H1 (cell line): ENCODE measurements at places on chromosomes 3 and 15. TPM values are rescaled to one million over a fixed set of nuclear protein-coding genes. Genes with fewer than 3 reads are reported as not detected.
A peak's percentile ranks its signal among the peaks of the same experiment; 100 is the strongest.

- no peaks in the 10 kb centered on the region for H3K4me1 ChIP-seq
- H3K27ac ChIP-seq = no peak overlapping the region
- H3K36me3 ChIP-seq = no peaks in the 10 kb centered on the region
- no peaks in the 10 kb centered on the region for H3K27me3 ChIP-seq
Measured at GRCh38 chr3:53134631-53135232, 4.5 kb upstream of the RFT1 start.

The CYP8B1 gene
- not detected in 2 replicates for total RNA-seq

DNA sequence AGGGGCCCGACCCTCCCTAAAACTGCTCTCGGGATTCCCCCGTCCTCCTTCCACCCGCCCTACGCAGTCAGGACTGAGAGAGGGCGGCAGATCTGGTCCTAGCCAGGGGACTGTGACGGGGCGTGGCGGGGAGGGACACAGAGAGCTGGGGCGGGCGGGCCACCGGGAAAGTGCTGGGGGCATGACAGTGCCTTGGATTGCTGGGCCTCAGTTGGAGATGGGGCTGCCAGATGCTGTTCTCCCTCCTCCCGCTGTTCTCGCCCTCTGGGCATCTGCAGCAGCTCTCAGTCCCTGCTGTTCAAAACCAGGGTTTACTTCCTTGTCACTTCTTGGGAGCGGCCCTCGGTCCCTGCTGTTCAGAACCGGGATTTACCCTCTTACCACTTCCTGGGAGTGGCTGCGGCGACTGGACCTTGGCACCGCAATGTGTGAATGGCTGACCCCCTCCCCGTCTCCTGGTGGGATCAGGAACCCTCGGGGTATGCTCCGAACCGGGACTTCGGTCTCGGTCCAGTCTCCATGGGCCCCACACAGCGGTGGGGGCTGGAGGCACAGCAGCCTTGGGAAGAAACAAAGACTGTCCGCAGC, 1.8 kb upstream of the RPP25 start:
- H3K27me3 ChIP-seq = peaks cover 33% of the 10 kb centered on the region
- DNase-seq = no peak
- H3K36me3 ChIP-seq = no peaks in the 10 kb centered on the region
- H3K4me1 ChIP-seq = peaks cover 22% of the 10 kb centered on the region

DNA sequence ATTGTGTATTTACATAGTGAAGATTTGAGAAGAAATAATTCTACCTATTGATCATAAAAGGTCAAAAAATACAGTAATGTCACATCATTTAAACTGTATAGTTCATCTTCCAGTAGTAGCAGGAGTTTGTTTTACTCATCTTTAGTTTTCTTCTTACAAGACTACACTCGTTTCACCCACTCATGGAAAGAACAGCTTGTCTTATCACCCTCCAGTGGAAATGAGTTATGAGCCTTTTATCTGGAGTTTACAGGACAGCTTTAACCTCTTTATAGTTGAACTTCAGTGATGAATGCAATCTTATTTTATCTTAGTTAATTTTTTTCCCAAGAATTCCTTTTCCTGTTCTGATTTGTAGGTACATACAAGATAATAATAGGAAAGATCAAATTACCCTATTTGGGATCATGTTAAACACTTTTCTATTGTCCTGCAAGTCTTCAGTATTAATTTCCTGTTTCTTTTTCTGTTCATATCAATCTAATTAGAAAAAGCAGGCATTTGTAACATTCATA, 36.8 kb downstream of the RBMS3 start:
- H3K36me3 ChIP-seq = no peaks in the 10 kb centered on the region
- no peak overlapping the region for H3K4me3 ChIP-seq
- H3K27ac ChIP-seq = no peak overlapping the region
- DNase-seq = no peak
- H3K27me3 ChIP-seq = no peaks in the 10 kb centered on the region
- no peaks in the 10 kb centered on the region for H3K4me1 ChIP-seq

DNA sequence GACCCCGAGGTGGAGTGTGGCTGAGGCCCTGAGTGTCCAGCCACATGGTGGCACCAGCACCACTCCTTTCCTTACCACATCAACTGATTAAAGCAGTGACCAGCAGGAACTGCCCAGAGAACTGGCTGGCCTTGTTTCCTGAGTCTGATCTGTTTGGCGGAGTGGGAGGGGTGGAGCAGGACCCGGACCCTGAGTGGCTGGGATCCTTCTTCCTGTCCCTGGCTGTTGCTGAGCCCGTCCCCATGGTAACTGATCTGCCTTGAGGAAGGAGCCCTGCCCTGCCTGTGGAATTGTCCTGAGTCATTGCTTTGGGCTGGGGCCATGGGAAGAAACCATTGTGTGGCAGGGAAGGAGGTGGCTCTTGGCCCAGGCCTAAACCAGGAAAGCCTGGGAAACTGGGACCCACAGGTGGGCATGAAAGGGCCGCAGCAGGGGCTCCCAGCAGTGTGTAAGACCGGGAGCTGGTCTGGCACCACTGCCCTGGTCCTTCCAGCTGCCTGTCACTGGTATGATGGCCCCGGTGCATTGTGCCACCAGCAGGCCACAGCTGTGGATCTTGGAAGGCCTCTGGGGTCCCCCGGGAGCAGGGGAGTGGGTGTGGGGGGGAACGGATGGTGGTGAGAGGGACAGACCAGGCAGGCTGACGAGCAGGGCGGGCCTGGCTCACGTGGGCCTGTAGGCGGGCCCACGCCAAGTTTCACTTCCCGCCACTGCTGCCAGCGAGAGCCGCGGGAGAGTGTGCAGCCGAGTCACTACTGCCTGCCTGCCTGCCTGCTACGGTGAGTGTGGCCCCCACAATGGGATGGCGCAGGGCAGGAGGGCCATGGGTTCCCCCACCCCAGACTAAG, 19.2 kb downstream of the ATRIP start:
- H3K4me1 ChIP-seq = no peaks in the 10 kb centered on the region
- peak overlapping the region; percentile 88 for H3K27ac ChIP-seq
- no peaks in the 10 kb centered on the region for H3K27me3 ChIP-seq
- H3K36me3 ChIP-seq = peaks cover 17% of the 10 kb centered on the region
- H3K4me3 ChIP-seq = no peak overlapping the region

The SHC4 gene
- 0.30 and 0.54 TPM in 2 replicates for total RNA-seq

DNA sequence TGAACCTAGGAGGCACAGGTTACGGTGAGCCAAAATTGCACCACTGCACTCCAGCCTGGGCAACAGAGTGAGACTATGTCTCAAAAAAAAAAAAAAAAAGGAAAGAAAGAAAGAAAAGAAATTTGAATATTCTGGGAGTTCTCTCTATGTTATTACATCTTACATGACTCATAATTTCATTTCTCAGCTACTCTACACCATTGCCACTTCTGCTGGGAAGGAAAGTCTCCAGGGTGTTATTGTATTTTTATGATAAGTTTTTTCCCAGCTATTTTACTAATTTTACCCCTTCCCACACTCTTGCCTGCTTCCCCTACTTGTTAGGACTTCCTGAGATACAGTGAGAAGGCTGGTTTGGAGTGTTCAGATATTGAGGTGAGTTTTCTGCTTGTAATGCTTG, 69.7 kb upstream of the UMPS start:
- no peak for DNase-seq
- H3K36me3 ChIP-seq = no peaks in the 10 kb centered on the region
- H3K27me3 ChIP-seq = no peaks in the 10 kb centered on the region

DNA sequence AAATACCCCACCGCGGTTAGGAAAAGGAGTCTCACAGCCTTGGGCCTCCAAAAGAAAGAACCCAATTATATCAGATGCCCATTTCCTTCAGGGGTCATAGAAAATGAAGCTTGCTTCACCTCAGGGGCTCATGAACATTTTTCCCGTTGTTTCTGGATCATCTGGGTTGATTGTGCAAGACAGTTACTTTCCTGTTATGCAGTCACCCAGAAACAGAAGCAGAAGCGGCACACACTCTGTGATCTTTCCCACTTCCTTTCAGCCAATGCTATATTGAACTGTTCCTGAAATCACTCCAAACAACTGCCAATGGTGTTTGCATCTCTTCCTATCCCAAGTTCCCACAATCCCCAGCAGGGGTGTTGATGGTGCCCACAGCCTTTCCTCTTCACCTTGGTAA, 295.6 kb upstream of the RASGRP1 start:
- H3K36me3 ChIP-seq = no peaks in the 10 kb centered on the region
- DNase-seq = no peak
- H3K27me3 ChIP-seq = no peaks in the 10 kb centered on the region
- H3K4me1 ChIP-seq = no peaks in the 10 kb centered on the region
- H3K4me3 ChIP-seq = no peak overlapping the region

DNA sequence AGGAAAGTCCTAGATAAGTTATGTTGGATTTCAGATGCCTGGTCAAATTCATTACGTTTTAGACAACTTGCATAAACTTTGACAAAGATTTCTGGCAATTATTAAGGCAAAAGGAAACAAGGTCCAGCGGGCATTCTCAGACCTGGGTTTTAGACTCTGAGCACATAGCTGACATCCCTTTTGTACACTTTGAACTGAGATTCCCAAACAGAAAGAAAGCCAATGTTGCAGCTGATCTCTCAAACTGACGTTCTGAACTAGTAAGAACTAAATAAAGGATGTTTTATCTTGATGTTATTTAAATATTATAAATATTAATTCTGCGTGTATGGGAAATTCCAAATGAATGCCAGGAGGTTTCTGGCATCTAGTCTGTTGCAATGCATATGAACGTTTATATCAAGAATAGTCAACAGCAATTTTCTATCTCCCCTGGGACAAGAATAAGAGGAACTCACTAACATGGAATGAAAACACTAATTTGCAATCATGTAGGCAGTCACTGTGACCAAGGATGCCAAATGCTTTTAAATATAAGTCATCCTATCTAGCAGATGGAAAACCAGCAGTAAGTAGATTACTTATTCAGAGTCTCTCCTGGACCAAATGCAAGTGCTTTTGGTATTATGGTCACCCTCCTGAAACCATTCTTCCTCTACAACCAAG, 202.1 kb downstream of the GREM1 start:
- no peaks in the 10 kb centered on the region for H3K4me1 ChIP-seq
- no peaks in the 10 kb centered on the region for H3K27me3 ChIP-seq
- H3K27ac ChIP-seq = no peak overlapping the region
- no peaks in the 10 kb centered on the region for H3K36me3 ChIP-seq
- DNase-seq = no peak
